SJSA1 (cell line): ENCODE measurements at places on chromosomes 6 and 20.

DNA sequence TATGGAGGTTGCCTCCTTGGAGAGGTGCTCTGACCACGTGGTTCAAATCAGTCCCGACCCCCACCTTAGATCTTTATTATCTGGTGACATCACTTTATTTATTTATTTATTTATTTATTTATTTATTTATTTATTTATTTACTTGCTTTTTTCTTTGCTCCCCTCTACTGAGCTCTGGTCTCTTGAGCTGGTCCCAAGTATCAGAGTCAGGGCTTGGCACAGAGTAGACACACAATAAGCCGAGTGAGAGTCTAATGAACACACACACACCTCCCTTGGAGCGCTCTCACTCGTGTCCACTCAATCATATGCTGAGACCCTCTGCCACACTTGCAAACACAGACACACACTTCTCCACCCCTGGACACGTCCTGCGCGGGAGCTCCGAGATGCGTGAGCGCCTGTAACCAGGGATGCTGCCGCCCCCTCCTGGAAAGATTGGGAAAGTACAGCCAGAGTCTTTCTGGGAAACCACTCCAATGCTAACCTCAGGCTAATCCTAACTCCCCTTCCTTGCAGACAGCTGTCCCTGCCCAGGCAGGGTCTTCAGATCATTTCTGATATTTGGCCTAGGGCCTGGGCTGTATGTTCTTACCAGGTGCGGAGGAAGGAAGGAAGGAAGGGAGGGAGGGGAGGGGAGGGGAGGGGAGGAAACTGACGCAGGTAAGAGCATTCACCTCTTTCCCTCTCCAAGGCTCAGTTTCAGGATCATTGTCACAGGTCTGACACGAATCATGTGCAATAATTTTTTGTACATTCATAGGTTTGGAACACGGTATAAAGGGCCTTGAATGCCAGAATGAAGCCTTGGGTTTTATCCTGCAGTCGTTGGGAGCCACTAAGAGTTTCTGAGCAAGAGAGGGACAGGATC, 70.9 kb downstream of the STK35 start:
- peaks cover 7% of the 10 kb centered on the region; the same call in 1 of the 2 replicates for H3K27me3 ChIP-seq
- H3K36me3 ChIP-seq: no peaks in the 10 kb centered on the region
- peak; percentile 63 for DNase-seq
- no peaks in the 10 kb centered on the region for H3K4me1 ChIP-seq
- no peak overlapping the region for H3K4me3 ChIP-seq
- H3K27ac ChIP-seq: no peak overlapping the region

GRCh38 chr20:31811796-31812728, 7.1 kb upstream of the MYLK2 start:
- peaks cover 35% of the 10 kb centered on the region for H3K4me1 ChIP-seq
- H3K27ac ChIP-seq: no peak overlapping the region
- H3K36me3 ChIP-seq: peaks cover 14% of the 10 kb centered on the region
- DNase-seq: peak; percentile 74

DNA sequence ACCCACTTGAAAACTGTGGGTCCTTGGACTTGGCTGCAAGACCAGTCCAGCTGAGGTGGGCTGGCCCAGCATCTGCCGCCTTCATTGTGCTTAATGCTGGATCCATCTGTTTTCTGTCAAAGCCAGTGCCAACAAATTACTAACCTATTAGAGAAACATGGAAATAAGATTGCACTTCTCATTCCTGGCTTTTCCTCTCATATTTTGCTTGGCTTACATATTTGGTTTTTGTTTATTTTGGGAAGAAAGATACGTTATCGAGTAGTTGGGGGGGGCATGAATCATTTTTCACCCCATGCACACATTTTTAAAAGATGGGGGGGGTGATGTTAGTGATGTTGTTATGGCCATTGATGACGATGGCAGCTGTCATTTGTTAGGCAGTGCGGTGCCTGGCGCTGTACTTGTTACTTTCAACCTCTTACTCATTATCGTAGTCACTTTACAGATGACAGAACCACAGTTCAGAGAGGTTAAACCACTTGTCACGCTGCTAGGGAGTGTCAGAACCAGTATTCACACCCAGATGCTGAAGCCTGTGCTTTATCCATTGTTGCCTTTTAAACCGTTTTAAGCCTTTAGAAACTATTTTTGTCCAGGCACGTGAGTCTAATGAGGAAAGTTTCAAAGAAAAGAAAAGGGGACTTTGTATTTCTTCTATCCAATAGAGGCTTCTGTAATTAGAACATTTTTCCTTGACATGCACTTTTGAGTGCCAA, 180.0 kb downstream of the TMEM242 start:
- no peak overlapping the region for H3K27ac ChIP-seq
- H3K4me1 ChIP-seq: peaks cover 23% of the 10 kb centered on the region
- no peaks in the 10 kb centered on the region for H3K27me3 ChIP-seq

DNA sequence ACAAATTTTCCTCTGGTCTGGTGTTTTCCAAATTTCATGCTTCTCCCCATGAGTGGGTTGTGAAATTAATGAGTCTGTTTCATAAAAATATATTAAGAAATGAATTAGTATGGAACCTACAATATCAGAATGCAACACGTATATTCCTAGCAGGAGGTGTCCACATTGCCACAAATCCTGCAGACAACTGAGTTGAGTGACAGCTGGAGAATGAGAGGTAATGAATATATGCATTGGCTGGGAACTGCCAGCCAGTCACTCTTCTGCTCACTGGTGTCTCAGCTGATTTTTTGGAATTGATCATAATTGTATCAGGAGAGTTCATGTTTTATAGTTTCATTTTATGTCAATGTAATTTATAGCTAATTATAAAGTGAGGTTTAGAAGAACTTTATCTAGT, 6.3 kb upstream of the ARFGEF3 start:
- DNase-seq: no peak
- H3K4me1 ChIP-seq: no peaks in the 10 kb centered on the region
- H3K27ac ChIP-seq: no peak overlapping the region
- H3K4me3 ChIP-seq: no peak overlapping the region
- peaks cover 23% of the 10 kb centered on the region for H3K27me3 ChIP-seq

GRCh38 chr20:13251904-13252297, 30.8 kb downstream of the ISM1 start:
- H3K36me3 ChIP-seq: no peaks in the 10 kb centered on the region
- no peak overlapping the region for H3K27ac ChIP-seq
- no peak for DNase-seq
- no peak overlapping the region for H3K4me3 ChIP-seq

- peak overlapping the region; percentile 57 for H3K27ac ChIP-seq
- H3K36me3 ChIP-seq: peaks cover 10% of the 10 kb centered on the region; the same call in 1 of the 2 replicates
- H3K27me3 ChIP-seq: no peaks in the 10 kb centered on the region
- H3K4me1 ChIP-seq: peaks cover 84% of the 10 kb centered on the region
- no peak for DNase-seq
Measured at GRCh38 chr6:17965397-17965796, 22.0 kb downstream of the KIF13A start.

GRCh38 chr6:36752187-36752885, 54.7 kb downstream of the RAB44 start:
- DNase-seq: no peak
- no peaks in the 10 kb centered on the region for H3K36me3 ChIP-seq
- no peak overlapping the region for H3K4me3 ChIP-seq

DNA sequence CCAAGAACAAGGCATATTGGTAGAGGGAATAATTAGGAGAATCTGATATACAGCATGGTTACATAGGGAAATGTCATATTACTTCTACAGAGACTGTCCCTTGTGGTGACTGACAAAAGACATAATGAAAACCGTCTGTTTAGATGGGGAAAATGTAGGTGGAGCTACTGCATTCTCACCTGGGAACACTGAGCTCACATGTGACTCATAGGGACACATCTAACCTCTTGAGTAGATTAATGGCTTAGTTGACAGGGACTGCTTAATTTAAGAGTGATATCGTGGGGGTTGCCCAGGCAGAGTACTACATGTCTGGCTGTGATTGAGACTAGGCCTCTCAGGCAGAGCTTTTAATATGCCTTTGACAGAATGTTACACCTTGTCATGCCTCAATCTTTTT, 235.3 kb upstream of the ZFP64 start:
- no peak for DNase-seq
- no peaks in the 10 kb centered on the region for H3K27me3 ChIP-seq
- H3K36me3 ChIP-seq: no peaks in the 10 kb centered on the region
- no peak overlapping the region for H3K27ac ChIP-seq
- H3K4me1 ChIP-seq: no peaks in the 10 kb centered on the region
- no peak overlapping the region for H3K4me3 ChIP-seq

GRCh38 chr6:71012866-71013469, 56.1 kb upstream of the B3GAT2 start:
- H3K27me3 ChIP-seq: no peaks in the 10 kb centered on the region
- no peaks in the 10 kb centered on the region for H3K36me3 ChIP-seq
- DNase-seq: no peak
- no peak overlapping the region for H3K27ac ChIP-seq

- H3K36me3 ChIP-seq: no peaks in the 10 kb centered on the region
- H3K4me3 ChIP-seq: no peak overlapping the region
- H3K4me1 ChIP-seq: no peaks in the 10 kb centered on the region
- no peaks in the 10 kb centered on the region for H3K27me3 ChIP-seq
- no peak for DNase-seq
Measured at GRCh38 chr6:63745784-63746183, 110.2 kb downstream of the PHF3 start.

GRCh38 chr6:33299237-33299944, 649 bp upstream of the RGL2 start:
- no peaks in the 10 kb centered on the region for H3K27me3 ChIP-seq
- H3K4me3 ChIP-seq: peak overlapping the region; percentile 56
- H3K4me1 ChIP-seq: peaks cover 15% of the 10 kb centered on the region
- DNase-seq: peak; percentile 94
- peak overlapping the region; percentile 83 for H3K27ac ChIP-seq

- H3K27me3 ChIP-seq: no peaks in the 10 kb centered on the region
- H3K4me1 ChIP-seq: peaks cover 7% of the 10 kb centered on the region
- H3K4me3 ChIP-seq: no peak overlapping the region
- no peak overlapping the region for H3K27ac ChIP-seq
- DNase-seq: no peak
Measured at GRCh38 chr6:139402876-139403386, 28.5 kb upstream of the CITED2 start.

- no peaks in the 10 kb centered on the region for H3K36me3 ChIP-seq
- H3K27me3 ChIP-seq: no peaks in the 10 kb centered on the region
- H3K4me3 ChIP-seq: no peak overlapping the region
- peaks cover 21% of the 10 kb centered on the region for H3K4me1 ChIP-seq
- H3K27ac ChIP-seq: no peak overlapping the region
Measured at GRCh38 chr6:42278131-42278853, 60.6 kb upstream of the MRPS10 start.

DNA sequence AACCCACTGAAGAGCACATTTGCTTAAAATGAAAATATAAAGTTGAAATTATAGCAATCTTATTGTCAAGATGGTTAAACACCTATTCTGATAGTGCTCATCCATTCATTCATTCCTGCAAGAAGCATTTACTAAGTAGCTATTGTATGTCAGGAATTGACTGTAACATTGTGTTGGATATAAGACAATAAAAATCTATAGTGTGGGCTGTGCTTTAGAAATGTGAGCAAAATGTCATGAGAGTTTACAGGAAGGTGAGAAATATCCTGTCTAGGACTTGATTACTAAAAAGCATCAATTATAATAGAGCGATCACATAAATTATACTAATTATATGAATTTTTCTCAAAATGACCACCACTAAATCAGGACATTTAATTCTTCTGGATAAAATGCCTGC, 123.0 kb downstream of the HAO1 start:
- H3K4me3 ChIP-seq: no peak overlapping the region
- H3K36me3 ChIP-seq: no peaks in the 10 kb centered on the region
- no peaks in the 10 kb centered on the region; the same call in 1 of the 2 replicates for H3K27me3 ChIP-seq
- no peak overlapping the region for H3K27ac ChIP-seq
- DNase-seq: no peak

GRCh38 chr6:132892929-132893771, 78.8 kb downstream of the RPS12 start:
- H3K4me3 ChIP-seq: no peak overlapping the region
- H3K36me3 ChIP-seq: no peaks in the 10 kb centered on the region
- H3K4me1 ChIP-seq: no peaks in the 10 kb centered on the region
- H3K27me3 ChIP-seq: no peaks in the 10 kb centered on the region

- peak; percentile 29 for DNase-seq
- peaks cover 12% of the 10 kb centered on the region for H3K4me1 ChIP-seq
- no peaks in the 10 kb centered on the region for H3K27me3 ChIP-seq
- no peaks in the 10 kb centered on the region for H3K36me3 ChIP-seq
Measured at GRCh38 chr20:12969071-12969669, 39.6 kb upstream of the SPTLC3 start.

DNA sequence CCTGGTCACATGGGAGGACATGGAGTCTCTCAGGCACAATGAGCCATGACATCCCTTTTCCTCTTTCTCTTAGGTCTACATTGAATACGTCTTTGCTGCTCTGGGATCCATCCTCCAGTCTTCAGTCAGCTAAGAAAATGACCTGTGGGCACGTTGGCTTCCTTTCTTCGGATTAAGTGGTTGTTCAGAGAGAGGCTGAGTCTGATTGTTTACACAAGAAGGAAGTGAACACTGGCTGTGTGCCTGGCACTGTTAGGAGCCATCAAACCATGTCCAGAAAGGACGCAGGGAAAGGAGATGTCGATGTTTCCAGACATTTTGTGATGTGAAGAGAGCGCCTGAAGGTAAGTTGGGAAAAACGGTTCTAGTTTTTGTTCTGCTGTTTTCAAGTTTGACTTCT, 309.9 kb upstream of the CDYL start:
- DNase-seq: no peak
- H3K4me1 ChIP-seq: peaks cover 5% of the 10 kb centered on the region
- no peak overlapping the region for H3K4me3 ChIP-seq
- no peaks in the 10 kb centered on the region for H3K27me3 ChIP-seq
- H3K36me3 ChIP-seq: no peaks in the 10 kb centered on the region

GRCh38 chr20:53362736-53363135, 230.9 kb downstream of the ZNF217 start:
- DNase-seq: no peak
- H3K36me3 ChIP-seq: no peaks in the 10 kb centered on the region
- no peaks in the 10 kb centered on the region for H3K4me1 ChIP-seq
- H3K27me3 ChIP-seq: peaks cover 4% of the 10 kb centered on the region; the same call in 1 of the 2 replicates

GRCh38 chr6:40456390-40457013, 130.7 kb downstream of the LRFN2 start:
- DNase-seq: no peak
- no peak overlapping the region for H3K27ac ChIP-seq
- no peaks in the 10 kb centered on the region for H3K4me1 ChIP-seq
- H3K36me3 ChIP-seq: no peaks in the 10 kb centered on the region

DNA sequence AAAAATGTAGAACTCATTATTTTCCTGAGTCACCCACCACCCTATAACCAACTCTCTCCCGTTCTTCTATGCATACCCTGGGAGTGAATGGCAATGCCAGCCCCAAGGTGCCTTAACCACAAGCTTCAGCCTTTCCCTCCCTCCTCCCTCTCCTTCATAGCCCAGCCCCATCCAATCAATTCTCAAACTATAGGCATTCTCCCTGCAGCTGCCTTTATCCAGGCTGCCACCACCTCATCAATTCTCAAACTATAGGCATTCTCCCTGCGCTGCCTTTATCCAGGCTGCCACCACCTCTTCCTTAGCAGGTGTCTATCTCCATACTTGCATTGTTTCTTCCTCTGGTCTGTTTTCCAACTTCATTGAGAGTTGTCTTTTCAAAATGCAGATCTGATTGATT, 77.1 kb downstream of the PLEKHG1 start:
- H3K27ac ChIP-seq: no peak overlapping the region
- H3K27me3 ChIP-seq: peaks cover 3% of the 10 kb centered on the region; the same call in 1 of the 2 replicates
- H3K36me3 ChIP-seq: no peaks in the 10 kb centered on the region
